ENCODE measurements at places on chromosomes 4 and X.

DNA sequence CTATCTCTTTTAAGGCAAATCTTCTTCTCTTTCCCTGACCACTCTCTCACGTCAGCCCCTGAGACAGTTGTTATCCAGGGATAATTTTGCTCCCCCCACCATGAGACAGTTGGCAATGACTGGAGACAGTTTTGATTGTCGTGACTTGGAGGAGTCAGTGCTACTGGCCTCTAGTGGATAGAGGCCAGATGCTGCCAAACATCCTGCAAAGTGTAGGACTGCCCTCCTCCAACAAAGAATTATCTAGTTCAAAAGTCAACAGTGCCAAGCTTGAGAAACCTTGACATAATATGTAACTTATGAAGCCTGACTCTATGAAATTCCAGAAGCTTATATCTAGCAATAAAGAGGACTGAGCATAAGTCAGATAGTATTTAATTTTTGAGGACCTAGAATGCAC, 502.1 kb upstream of the IGFBP7 start:
- DNase-seq, result no peak

DNA sequence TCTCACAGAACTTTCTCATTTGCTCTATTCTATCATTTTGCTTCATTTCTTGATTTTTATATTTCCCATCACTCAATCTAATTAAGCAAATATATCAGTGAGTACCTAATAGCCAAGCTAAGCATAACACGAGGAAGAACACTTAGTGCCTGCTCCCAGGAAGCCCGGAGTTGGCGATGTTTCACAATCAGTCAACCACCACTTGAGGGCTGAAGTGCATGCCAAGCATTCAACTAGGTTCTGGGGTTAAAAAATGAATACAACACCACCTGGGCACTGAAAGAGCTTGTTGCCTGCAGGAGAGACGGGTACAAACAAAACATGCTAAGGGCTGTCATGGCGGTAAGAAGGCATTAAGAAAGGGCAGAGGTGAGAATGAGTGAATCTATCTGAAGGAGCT, 47.5 kb downstream of the UCHL1 start:
- DNase-seq, result no peak

GRCh38 chr4:6019316-6020263, 1.4 kb upstream of the C4orf50 start:
- DNase-seq, result peak; percentile 57

- no peak for DNase-seq
Observed at GRCh38 chr4:139660568-139661043, 5.0 kb upstream of the MGST2 start.

GRCh38 chr4:5809216-5809776, 83.6 kb downstream of the CRMP1 start:
- DNase-seq, result no peak

DNA sequence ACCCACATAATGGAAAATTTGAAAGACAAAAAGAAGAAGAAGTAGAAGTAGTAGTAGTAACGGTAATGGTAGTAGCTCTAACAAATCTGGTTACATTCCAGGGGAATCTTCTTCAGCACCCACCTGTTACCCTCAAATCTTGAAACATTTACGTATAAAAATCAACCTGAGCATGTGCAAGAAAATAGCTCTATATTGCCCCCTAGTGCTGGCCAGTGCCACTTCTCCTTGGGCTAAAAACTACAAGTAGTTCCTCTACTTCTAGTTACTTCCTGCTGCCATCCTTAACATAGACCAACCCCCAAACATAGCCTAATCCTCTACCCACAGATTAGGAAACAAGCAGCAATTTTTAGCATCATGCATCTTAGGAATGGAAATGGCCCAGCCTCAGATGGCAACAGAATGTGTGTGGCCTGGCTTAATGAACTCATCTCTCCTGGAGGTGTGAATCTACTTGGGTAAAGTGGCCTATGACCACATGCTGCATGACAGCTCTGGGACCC, 3.1 kb downstream of the PDGFC start:
- DNase-seq, result peak; percentile 78

- no peak for DNase-seq
Observed at GRCh38 chr4:107999932-108000539, 10.3 kb downstream of the HADH start.

DNA sequence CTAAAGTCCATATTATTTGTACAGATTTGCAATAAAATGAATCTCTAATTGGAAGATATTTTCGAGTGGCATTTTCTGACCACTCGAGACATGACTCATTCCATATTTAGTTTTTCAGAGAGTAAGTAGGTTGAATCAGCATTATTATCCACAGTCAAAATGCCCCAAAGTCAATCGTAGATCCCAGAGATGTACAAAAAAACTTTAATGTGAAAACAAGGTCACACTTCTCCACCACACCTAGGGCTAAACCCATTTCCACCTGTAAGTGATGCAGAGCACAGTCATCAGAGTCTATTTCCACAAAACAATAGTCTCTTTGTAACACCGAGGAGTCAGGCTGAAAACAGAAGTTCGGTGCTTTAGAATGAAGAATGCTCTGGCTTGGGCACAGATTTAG, 117.1 kb upstream of the TENM3 start:
- no peak for DNase-seq

GRCh38 chrX:87846956-87847355, 329.4 kb downstream of the KLHL4 start:
- peak; percentile 3 for DNase-seq

DNA sequence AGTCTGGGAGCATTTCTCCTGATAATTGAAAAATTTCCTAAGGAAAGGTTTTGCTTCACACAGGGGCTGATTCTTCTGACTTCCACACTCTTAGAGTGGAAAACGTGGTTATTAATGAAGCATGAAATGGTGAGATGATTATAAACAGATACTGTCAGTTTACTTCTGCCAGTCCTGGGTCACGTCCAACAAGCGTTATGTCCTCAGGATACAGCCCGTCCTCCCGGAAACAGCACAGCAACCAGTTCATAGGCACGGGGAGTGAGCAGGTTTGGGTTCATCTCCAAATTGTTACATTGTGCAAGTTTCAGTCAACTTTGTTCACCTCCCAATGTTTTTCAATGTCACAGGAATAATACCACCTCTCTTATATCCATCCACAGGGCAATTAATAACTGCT, 98.8 kb downstream of the NPNT start:
- no peak for DNase-seq

DNA sequence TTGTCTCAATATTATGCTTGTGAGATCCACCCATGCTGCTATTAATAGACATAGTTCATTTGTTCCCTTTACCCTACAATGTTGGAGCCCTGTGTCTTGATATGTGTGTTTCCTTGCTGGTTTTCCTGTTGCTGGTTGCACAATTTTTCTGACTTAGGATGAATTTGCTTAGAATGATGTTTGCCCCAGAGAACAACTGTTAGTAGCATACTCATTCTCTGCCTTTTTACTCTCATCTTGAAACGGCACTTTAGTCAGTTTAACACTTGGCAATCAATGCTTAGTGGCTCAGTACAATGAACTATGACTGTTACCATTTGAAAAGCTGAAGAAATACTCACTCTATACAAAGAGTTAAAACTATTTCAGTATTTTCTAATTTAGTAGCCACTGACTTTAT, 158.8 kb upstream of the NDST4 start:
- DNase-seq, result no peak

DNA sequence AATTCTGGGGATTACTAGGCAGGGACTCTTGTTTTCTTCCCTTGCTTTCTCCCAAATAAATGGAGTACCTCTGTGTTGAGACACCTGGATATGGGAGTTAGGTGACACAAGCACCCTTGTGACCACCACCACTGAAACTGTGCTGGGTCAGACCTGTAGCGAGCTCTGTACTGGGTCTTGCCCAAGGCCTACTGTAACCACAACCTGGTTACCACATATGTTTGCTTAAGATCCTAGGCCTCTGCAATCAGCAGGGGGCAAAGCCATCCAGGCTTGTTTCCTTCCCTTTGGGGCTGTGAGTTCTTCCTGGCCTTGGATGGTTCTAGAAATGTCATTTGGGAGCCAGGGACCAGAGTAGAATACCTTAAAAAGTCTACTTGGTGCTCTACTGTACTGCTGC, 49.4 kb downstream of the LPAR4 start:
- DNase-seq, result no peak

- no peak for DNase-seq
Observed at GRCh38 chrX:41033299-41033698, 51.9 kb upstream of the USP9X start.

DNA sequence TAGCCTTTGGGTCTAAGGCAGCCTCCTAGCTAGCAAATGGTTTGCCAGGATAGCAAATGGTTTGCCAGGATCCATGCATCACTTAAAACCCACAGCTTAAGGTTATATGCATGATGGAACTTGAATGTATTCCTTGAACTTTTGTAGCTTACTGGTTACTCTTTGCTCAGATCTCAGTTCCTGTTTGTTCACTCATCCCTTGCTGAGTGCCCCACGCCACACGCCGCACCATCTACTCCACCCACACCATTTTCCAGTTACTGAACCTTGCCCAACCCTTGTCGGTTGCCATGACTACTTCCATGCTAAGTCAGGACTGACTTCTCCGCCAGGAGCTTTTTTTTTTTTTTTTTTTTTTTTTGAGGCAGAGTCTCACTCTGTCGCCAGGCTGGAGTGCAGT, 29.5 kb upstream of the XIAP start:
- no peak for DNase-seq

GRCh38 chr4:98261405-98262291, 464 bp downstream of the RAP1GDS1 start:
- peak; percentile 45 for DNase-seq

GRCh38 chrX:135707880-135708279, 5.6 kb upstream of the CT45A1 start:
- no peak for DNase-seq

DNA sequence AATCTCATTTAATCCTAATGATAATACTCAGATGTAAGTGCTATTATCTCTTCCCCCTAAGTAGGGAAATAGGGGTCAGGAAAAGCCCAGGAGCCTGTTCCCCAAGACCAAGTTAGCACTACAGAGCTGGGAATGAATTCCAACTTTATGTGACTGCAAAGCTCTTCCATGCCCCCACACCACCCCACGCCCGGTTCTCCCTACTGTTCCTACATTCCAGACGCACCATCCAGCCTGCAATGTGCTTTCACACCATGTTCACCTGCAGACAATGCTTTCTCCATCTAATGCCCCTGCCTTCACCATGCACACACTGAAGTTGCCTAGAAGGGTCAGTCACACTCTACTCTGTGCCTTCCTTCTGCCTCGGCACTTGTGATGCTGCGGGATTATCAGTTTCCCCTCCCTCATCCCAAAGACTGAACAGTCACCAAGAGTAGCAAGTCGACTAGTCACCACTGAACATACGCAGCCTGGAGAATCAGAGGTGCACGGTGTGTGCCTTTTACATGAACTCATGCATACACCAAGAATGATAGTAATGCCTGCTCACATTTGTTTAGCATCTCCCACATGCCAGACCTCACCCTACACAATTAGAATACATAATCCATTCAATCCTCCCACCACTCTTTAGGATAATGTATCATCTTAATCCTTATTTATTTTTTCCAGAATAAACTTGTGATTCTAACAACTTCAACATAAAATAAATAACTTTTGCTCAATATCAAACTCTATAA, 14.2 kb downstream of the SORBS2 start:
- DNase-seq, result no peak

DNA sequence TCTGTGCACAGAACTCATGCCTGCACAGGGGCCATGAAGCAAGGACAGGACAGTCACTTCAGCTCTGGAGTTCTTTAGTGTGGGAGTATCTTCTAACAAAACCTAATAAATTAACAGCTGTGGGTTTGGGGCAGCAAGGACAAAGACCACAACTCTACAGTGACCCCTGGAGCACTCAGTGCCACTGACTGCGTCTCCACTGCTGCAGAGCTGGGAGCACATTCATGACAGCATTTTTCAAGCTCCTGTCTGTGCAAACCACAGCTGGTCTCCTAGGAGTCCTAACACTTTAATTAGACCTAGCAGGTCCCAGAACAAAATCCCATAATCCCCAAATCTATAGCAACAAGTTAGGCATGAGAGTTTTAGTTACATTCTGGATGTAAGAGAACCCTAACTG, 76.5 kb downstream of the RTL9 start:
- no peak for DNase-seq

GRCh38 chrX:10414862-10415261, 205.5 kb downstream of the MID1 start:
- DNase-seq, result no peak

GRCh38 chr4:124044867-124045266, 648.3 kb downstream of the SPRY1 start:
- no peak for DNase-seq

DNA sequence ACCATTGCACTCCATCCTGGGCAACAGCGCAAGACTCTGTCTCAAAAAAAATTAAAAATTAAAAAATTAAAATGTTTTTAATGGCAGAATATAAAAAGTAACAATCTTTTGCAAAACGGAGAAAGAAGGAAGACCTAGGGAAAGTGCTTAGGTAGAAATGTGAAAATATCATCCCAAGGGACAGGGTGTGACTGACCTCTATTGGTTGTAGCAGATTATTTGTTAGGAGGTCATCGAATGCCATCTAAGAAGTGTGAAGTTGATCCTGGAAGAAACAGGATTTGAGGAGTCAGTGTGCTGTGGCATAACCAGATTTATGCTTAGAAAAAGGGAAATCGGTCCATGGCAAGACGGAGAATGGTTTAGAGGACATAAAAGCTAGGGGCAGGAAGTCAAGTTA, 18.1 kb upstream of the C4orf36 start:
- DNase-seq, result no peak

- DNase-seq, result no peak
Observed at GRCh38 chr4:43763029-43763610, 685.5 kb downstream of the KCTD8 start.

DNA sequence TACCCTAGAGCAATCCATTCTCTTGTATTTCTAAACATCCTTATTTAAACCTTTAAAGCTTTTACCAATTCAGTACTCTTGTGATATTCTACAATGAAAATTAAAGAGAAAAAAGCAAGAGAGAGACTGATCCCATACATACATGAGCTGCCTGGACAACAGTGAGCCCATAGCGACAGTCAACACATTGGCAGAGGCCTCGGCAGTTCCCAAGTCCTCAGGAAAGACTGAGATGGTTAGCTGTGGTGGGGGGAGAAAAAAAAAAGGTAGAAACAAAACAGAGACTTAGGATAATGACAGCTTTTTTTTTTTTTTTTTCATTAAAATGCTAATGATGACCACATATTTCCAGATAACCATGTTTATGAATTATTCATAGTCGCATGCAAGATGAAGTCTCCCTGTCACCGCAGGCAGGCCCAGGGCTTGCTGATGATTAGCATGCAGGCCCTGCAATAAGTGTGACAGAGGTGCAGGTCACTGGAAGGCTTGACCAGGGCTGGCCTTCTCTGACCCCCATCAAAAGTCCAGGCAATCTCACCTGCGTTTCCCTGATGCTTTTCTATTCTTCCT, 148.8 kb downstream of the APBB2 start:
- no peak for DNase-seq

GRCh38 chr4:5928274-5928673, 35.4 kb upstream of the CRMP1 start:
- no peak for DNase-seq

Measured in midbrain (tissue), 1 donor.